ENCODE measurements at places on chromosomes 3 and 15.

GRCh38 chr3:43075904-43076661 is 29.8 kb downstream of the POMGNT2 start:
- DNase-seq, result no peak

GRCh38 chr15:33283576-33283975 is 27.2 kb upstream of the RYR3 start:
- no peak for DNase-seq

DNA sequence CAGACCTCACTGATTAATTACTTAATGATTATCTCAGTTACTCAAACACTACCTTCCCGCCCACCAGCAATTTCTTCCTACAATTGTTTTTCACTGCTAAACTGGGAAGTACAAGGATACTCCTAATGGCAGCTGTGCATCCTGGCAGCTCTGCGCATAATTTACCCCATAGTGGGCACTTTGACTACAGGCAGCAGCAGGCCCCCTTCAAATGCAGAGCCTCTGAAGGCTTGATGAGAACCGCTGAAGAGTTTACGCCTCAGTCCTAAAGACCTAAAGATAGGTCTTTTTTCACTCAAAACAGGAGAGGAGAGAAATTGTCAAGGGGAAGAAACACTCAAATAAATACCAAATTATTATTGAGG is 10.7 kb downstream of the CCDC32 start:
- DNase-seq, result no peak

DNA sequence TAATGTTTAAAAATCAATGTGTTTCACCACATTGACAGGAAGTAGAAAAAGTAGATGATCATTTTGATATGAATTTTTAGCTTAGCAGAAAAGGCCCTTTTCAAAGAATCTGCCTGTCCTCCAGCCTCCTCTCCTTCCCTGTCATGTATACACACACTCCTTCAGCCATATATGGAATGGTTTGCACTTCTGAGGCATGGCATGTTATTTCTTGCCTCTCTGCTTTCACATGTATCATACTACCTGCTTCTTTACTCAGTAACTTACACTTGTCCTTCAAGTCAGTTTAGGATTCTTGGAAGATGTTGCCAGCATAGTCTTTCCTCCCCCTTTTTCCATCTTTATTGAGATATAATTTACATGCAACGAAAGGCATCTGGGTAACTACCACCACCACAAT is 79.0 kb downstream of the REC114 start:
- DNase-seq, result no peak

All from activated naive CD4-positive, alpha-beta T cell treated with Interleukin-2 at 50 U/mL for 16 hours (primary cell).